ENCODE measurements at places on chromosomes 12 and 14.

- DNase-seq = no peak
Measured at GRCh38 chr14:94366146-94366915, 22.1 kb downstream of the SERPINA1 start.

- DNase-seq = no peak
Measured at GRCh38 chr12:107379852-107380567, 286.7 kb upstream of the CRY1 start.

- no peak for DNase-seq
Measured at GRCh38 chr12:123896767-123897166, 75.9 kb downstream of the CCDC92 start.

DNA sequence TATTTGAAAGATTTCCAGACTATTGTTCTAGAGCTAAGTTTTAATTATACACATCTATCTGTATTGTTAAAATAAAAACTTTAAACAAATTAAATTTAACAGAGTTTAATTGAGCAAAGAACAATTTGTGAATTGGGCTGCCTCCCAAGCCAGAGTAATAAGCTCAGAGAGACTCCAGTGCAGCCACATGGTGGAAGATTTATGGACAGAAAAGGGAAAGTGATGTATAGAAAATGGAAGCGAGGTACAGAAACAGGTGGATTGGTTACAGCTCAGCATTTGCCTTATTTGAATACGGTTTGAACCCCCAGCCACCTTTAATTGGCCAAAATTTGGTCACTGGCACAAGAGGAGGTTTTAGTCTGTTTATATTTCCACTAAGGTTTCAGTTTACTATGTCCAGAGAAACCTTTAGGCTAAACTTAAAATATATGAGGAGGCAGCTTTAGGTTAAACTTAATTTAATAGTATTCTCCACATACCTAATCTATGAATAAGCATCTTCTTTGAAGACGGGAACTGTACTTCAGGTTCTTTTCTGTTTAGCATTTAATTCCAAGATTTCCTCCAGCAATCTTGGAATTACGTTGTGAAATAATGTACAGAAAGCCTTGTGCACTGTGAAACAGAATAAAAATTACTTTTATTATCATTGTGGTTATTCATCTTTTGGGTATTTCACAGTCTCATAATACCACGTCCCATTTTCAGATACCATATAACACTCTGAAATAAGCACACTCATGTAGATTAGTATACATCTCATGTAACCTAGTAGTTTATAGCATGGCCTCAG lies 19.4 kb downstream of the SRGAP1 start:
- DNase-seq = no peak

DNA sequence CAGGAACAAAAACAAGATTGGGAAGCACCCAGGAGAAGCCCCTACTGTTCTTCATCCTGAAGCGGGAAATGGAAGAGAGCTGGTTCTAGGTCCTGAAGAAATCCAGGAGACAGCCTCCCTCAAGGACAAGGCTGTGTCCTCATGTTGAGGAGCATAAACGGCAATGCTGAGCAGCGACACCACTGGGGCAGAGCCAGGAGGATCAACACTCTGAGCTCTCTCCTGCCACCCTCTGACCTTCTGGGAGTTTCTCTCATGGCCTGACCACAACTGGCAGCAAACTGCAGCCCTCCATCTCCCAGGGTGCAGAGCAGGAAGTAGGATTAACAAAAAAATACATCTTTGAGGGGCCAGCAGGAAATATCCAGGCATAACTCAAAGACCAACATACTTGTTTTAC lies 1292.2 kb upstream of the TMEM132C start:
- DNase-seq = no peak

- no peak for DNase-seq
Measured at GRCh38 chr12:88035907-88036289, 6.7 kb upstream of the C12orf50 start.

- DNase-seq = no peak
Measured at GRCh38 chr14:59116984-59117415, 71.5 kb upstream of the DAAM1 start.

DNA sequence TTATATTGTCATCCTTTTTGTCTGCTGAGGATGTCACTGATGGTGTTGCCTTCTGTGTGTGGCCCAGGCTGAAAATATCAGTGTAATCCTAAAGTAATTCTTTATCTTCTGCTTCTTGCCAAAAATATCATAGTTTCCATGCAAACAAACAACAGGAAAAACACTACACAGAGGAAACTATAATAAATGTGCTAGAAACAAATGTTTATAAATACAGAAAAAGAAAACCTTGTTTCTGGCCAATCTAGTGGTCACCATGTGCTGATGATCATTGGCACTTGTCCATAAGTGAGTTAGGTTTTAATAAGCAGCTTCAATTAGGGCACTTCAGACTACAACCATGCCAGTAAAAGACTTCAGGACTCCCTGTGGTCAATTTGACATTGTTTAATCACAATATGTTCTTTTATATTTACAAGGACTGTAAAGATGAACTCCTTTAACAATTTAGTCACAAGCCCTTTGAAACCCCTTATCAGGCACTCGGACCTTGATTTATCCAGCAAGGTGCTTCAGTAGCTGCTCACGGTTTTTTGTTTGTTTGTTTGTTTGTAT lies 124.8 kb downstream of the TMTC3 start:
- DNase-seq = peak; percentile 1

- no peak for DNase-seq
Measured at GRCh38 chr12:107374161-107374840, 281.0 kb upstream of the CRY1 start.

GRCh38 chr12:121903202-121903601 lies 14.6 kb downstream of the PSMD9 start:
- DNase-seq = no peak

- no peak for DNase-seq
Measured at GRCh38 chr12:56671608-56672007, 16.5 kb downstream of the PTGES3 start.

- no peak for DNase-seq
Measured at GRCh38 chr12:4856596-4856995, 53.1 kb upstream of the KCNA1 start.

Data from SW 1271 (cell line).